NCI-H1930 (cell line): ENCODE measurements at places on chromosomes 12 and 14.

DNA sequence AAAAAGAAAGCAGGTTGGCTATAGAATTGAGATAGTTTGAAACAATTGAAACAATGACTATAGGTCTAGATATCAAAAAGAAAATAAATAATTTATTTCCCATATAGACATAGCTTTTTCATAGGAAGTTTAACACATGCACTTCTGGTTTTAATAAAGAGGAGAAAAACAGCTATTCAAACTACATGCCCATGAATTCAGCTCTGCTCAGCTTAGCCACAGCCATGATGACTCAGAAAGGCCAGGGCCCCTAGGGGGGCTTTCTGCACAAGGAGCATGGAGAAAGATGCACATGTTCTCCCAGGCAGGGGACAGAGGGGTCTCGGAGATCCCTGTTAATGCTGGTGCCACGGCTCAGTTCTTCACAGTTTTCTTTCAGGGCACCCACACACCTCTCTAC, 114.0 kb downstream of the GALC start:
- no peak for DNase-seq

GRCh38 chr14:102581193-102581592, 11.3 kb upstream of the RCOR1 start:
- DNase-seq = no peak

- no peak for DNase-seq
These were observed 1283.2 kb downstream of the TMEM121 start for GRCh38 chr14:106809615-106810014.

- DNase-seq = no peak
These were observed 202.9 kb downstream of the AKAP6 start for GRCh38 chr14:32531942-32532515.

DNA sequence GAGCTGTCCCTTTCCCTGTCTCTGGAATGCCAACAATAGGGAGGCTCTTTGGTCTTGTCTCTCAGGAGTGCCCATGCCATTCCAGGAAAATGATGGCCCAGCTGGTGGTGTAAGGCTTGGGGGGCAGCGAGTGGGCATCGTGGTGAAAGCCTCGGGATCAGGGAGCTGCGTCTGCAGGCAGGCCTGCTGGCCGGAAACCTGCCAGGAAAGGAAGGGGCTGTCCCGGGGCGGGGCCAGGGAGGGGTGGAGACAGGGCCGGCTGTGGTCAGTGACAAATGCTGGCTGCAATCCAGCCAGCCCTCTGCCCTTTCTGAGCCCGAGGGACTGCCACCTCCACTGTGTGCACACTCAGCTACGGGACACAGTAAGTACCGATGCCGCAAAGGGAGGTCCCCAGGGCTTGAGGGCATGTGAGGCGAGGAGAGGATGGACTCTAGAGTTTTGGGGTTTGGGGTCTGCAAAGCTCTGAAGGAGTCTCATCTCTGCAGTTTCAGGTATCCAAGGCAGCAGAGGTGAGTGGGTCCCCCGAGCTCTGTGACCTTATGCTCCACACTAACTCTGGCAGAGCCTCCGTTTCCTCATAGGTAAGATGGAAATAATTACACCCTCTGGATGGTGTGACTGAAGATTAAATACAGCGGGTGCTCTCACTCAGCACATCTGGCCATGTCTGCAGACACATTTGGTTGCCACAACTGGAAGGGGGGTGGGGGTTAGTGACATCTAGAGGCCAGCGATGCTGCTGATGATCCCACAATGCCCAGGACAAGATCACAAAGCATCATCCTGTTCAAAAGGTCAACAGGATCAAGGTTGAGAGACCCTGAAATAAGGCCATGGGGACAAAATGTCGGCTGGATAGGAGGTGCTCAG, at the start of gene SERPINA5:
SERPINA5 (plus strand) TSS at position 300 of the 873 bp plus-strand sequence. CDS start 5,937 bp downstream, outside the sequence.
- DNase-seq = no peak

DNA sequence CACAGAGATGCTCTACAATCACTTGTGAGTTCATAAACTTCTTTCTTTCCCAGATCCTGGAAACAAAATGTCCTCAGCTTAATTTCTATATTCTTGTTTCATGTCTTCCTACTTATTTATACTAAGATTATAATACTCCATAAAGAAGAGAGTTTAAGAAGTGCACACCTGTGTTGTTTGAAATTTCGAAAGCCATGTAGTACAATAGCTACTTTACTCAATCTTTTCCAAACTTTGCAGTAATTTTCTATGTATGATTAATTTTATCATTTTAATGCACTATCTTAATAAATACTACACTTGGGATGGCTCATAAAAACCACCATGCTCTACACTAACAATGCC, 300 bp upstream of the TTC5 start:
- DNase-seq = no peak

DNA sequence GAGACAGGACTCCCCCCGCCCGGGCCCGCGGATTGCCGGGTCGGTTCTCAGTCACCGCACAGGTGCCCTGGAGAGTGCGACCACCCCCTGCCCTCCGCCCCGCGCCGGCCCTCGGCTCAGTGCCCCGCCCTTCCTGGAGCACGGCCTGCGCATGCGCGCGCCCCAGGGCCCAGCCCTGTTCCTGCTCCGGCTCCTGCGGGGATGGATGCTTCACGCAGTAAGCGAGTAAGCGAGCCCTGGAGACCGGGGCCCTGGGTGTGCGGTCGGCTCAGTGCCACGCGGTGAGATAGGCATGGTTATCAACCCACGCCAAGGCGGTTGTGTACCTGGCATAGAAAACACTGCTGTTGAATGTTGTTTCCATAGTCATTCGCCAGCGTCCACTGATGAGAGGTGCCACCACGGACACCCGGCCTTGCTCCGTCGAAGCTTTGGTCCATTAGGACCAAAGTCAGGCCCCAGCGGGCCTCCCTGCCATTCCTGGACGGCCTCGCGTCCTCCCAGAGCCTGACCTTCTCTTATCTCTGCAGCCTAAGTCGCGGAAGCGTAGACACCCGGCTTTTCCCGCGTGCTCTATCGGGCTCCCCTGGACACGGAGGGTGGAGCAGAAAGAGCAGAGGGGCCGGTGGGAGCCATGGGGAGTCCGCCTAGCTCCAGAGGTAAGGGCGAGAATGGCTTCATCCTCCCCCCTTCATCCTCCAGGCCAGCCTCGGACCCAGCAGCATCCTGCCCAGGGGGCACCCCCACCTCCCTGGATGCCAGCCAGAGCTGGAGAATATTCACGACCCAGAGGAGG, 90.6 kb downstream of the PAPOLA start:
- no peak for DNase-seq

DNA sequence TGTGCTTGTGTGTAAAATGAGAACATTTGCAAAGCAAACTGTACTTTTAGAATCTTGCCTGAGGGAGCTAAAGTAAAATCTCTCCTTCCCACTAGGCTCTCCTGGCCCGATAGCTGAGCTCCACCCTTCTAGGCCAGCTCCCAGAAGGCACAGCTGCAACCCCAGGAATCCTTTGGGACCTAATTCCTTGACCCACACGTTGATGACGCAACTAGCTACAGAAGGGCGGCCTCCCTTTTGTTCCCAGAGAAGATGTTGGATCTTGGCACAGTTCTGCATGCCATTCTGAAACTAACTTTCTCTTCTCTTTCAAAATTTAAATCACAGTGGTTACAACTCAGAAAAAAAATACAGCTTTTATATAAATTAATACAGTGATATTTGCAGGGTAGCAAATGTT, 268.1 kb downstream of the EGLN3 start:
- DNase-seq = no peak

DNA sequence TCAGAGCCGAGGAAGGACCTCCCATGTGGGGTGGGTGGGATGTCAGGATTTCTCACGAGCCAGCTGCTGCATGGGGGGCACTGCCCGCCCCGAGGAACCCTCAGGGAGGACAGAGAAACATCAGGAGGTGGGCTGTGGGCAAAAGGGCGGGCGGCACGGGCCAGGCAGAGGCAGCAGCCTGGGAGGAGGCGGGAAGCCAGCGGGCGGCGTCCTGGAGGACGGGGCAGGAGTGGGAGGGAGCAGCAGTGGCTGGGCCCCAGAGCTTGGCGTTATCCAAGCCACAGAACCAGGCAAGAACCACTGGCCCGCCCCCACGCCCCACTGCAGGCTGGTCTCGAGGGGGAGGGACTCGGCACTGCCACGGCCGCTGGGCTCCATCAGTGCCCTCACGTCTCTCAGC, 2.4 kb downstream of the C14orf180 start:
- DNase-seq = no peak

DNA sequence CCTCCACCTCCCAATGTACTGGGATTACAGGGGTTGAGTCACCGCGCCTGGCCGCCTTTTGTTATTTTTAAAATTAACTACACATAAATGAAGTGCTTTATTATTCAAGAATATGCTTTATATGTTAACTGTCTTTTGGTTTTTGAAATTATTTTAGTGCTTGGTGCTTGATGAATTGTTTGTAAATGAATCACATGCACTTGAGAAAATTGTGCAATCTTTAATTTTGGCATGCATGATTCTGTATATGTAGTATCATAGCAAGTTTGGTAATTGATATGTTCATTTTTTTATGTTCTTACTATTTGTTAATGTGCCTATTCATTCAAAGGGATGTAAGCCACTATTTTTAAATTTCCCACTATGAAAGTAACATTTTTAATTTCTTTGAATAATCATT, 440.9 kb downstream of the NAV3 start:
- no peak for DNase-seq

GRCh38 chr12:111445726-111446581, 40.2 kb downstream of the SH2B3 start:
- DNase-seq = no peak

DNA sequence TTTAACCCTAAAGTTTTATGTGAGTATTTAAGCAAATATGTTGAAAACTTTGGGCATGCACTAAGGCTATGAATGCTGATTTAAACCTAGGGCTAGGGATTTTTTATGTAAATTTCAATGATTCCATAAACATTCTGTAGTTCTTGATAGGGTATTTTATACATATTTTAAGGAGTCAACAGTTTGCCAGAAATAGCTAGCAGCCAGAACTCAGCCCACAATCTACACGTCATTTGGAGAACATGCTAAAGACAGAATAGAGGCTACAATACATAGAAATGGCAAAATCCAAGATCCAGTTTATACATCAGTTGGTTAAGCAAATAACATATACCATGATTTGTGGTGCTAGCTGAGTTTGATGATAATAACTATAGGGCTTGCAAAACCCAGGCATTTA, 184.7 kb downstream of the TMEM117 start:
- no peak for DNase-seq

DNA sequence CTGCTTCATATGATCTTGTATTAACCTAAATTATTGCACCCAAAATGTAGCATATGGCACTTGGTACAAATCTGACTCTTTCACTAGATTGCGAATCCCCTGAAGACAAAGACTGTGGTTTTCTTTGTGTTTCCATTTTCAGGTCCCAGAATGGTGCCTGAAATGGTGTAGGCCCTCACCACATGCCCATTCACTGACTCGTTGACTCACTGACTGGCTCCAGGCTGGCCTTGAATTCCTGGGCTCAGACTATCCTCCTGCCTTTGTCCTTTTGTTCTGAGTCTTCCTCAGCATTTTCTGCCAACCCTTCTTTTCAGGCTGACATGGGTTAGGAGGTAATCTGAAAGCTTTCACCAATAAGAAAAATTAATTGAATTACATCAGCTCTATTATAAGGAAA, 368.7 kb upstream of the GARIN6 start:
- DNase-seq = no peak

DNA sequence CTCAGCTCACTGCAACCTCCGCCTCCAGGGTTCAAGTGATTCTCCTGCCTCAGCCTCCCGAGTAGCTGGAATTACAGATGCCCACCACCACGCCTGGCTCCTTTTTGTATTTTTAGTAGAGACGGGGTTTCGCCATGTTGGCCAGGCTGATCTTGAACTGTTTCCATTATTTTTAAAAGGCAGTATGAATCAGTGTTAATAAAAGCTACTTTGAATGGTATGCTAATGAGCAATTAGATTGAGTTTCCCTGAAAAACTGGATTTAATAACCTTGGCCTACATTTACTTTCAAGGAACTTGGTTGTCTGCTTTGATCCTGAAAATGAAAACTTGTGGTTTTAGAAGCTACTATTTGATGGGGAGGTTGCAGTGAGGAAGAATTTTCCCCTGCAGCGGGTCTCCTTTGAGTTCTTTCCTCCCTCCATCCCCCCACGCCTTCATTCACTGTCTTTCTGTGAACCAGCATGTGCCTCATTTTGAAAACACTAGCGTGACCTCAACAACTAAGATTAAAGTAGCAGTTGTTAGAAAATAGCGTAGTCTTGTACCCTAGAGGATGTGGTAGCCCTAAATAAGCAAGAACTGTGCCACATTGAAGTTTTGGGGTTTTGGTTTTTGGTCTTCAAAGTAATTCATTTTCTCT, 17.8 kb upstream of the RPS6KA5 start:
- DNase-seq = no peak

DNA sequence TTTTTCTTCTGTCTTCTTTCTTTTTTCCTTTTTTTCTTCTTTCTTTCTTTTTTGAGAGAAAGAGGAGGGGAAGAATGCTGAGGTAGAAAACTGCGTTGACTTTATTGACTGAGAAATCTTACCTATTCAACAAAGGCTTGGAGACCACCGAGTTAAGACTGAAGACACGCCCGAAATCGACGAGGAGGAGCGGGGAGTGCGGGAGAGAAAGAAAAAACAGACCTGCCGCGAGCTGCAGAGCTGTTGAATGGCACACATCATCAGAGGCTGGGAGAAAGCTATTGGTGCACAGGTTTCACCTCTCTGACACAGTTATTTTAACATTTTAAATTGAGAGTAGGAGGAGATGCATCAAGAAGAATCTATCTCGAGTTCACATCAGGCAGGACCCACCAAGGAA, 5.1 kb downstream of the ASCL1 start:
- no peak for DNase-seq

GRCh38 chr12:19064713-19065112, 64.8 kb upstream of the PLEKHA5 start:
- no peak for DNase-seq

DNA sequence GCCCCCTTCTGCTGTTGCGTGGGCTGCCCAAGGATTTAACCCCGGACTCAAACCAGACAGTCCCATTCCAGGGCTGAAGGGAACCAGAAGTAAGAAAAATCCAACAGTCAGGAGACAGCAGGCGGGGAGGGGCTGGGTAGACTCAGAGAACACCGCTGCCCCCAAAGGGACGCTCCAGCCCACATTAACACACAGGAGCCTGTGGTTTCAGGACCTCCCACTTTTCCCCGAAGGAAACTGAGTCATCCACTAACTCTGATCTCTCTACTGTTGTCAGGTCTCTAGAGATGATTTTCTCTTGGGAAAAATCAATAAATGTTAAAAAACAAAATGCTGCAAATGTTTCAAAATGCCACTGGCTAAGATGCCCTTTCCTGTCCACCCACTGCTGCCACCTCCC, 41.6 kb downstream of the FBXO21 start:
- DNase-seq = no peak

- DNase-seq = no peak
These were observed 163.4 kb downstream of the OTOGL start for GRCh38 chr12:80262771-80263170.

- DNase-seq = no peak
These were observed 135.0 kb upstream of the LRIG3 start for GRCh38 chr12:59055204-59055860.

DNA sequence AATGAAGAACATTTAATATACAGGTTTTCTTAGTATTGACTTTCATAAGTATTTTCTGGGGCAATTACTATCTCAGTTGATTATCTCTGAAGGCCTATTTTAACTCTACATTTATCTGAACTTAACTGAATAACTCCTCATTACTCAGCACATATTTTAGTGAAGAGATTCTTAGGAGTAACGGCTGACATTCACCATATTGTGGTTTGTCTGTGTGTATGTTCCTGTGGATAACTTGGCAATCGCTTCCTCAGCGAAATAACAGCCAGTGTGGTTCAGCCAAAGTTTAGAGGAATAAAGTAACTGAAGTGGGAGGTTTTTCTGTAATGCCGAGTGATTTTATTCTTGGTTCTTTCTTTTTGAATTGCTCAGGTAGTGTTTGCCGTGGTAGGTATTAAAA, 168.0 kb downstream of the RAD51B start:
- DNase-seq = no peak
